ENCODE measurements at places on chromosomes 5 and 9.
A peak's percentile ranks its signal among the peaks of the same experiment; 100 is the strongest.

DNA sequence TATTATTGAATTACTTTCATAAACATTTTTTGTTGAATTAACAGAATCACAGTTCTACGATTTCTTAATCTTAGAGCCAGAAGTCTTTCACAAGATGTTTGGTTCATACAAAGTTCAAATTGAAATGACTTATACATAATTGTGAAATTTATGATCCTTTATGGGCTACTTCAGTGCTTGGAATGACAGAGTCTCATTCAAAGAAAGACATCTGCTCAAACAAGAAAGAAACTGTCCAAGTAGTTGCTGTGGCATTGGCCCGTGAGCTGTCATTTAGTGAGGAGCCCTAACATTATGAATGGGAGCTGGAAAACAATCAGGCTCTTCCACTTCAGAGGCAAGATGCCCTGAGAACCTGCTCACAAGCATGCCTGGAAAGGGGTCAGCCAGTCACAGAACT lies 63.4 kb downstream of the AUH start:
- no peak for DNase-seq

- no peak for DNase-seq
Measured at GRCh38 chr5:5798041-5798440, 375.6 kb downstream of the ICE1 start.

GRCh38 chr9:87099407-87099806 lies 152.1 kb upstream of the GAS1 start:
- no peak for DNase-seq

- DNase-seq, result peak; percentile 72
Measured at GRCh38 chr5:43039471-43040286, 440 bp downstream of the ANXA2R start.

- DNase-seq, result no peak
Measured at GRCh38 chr9:71910650-71911060, 338 bp downstream of the ABHD17B start.

GRCh38 chr9:36136272-36136893 lies at the start of gene GLIPR2:
TSS of gene GLIPR2 (plus strand) at chr9:36136733. CDS start at chr9:36136779, 46 bp downstream.
- DNase-seq, result peak; percentile 92

- DNase-seq, result no peak
Measured at GRCh38 chr5:84546686-84547085, 162.0 kb upstream of the EDIL3 start.

DNA sequence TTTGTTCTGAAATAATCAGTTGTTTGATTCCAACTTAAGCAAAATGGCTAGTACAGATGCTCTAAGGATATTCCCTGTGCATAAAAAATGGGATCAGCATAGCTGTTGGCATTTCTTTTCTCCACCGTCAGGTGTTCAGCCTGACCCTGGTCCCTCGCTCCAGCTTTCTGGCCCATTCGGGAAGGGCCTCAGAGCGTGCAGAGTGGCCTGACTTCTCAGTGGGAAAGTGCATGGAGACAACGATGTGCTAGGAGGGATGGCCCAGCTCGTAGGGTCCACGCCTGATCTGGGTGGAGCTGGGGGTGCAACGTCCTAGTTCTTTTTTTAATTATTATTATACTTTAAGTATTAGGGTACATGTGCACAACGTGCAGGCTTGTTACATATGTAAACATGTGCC lies 319.1 kb upstream of the IRX4 start:
- DNase-seq, result no peak

GRCh38 chr5:96663608-96664007 lies 1.4 kb downstream of the CAST start:
- DNase-seq, result no peak

- DNase-seq, result no peak
Measured at GRCh38 chr9:101445353-101446029, 9.9 kb upstream of the ALDOB start.

DNA sequence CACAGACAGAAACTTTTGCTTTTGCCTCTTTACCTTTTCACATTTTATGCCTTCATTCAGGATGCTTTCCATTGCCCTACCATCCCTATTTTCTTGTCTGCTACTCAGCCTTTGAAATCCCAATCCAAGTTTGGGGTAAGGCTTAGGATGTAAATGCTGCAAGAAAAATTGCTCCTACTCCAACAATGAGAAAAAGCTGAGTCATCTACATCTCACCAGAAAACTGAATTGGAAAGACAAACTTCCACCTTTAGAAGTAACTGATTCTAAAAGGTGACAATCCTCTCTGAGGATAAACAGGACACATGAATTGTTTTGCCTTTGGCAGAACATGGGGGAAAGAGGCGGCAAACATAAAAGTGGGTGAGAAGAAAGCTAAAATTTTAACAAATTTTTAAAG lies 295.6 kb downstream of the NR2F1-AS1 start:
- DNase-seq, result no peak

GRCh38 chr5:142312399-142312798 lies 12.4 kb downstream of the SPRY4 start:
- DNase-seq, result no peak

DNA sequence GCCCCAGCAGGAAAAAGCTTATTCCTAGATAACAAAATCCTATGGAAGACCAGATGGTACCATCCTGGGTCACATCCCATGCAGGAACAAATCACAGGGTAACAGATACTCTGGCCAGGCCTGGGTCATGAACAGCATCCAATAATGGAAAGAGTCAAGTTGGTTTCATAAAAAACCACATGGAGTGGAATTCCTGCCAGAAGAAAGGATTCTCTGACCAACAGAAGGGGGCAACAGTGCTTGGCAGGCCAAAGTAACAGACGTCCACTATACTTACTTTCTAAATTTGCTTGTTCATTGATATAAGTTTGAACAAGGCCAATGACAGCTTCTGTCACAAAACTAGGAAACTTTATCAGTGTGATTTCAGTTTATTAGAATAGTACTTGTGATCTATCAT lies 273.5 kb downstream of the ARRDC3 start:
- no peak for DNase-seq

DNA sequence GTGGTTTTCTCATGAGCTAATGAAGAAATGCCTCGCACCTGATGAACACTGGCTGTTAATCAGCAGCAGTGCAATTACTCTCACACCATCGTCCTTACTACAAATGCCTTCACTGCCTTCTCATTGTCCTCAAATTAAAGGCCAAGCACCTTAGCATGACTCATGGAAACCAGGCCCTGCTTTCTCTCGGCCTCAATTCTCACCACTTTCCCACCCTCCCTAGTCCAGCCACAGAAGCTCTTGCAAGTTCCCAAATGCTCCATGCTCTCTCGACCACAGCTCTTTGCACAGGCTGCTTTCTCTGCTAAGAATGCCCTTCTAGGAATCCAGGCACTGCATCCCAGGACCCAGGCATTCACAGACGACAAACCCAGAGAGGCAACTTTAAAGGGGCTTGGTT lies 94.6 kb upstream of the KLF4 start:
- DNase-seq, result no peak

- DNase-seq, result no peak
Measured at GRCh38 chr5:3836528-3836927, 240.9 kb downstream of the IRX1 start.

GRCh38 chr5:135976216-135976615 lies 21.4 kb upstream of the LECT2 start:
- no peak for DNase-seq

DNA sequence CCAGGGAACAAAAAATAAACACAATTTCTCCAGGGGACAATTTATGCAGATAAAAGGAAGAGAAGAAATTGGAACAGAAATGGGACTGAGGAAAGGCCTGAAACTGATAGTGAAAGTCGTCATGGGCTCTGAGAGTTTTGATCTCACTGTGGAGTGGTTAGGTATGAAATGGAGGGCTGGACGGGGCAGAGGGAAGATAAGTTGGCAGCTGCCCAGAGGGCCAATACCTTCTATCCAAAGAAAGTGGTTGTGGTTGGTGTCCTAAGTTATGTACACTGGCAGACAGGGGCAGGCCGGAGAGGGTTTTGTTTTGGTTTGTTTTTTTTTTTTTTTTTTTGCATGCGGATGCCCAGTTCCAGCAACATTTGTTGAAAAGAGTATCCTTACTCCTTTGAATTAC lies 46.1 kb downstream of the ZNF618 start:
- no peak for DNase-seq

DNA sequence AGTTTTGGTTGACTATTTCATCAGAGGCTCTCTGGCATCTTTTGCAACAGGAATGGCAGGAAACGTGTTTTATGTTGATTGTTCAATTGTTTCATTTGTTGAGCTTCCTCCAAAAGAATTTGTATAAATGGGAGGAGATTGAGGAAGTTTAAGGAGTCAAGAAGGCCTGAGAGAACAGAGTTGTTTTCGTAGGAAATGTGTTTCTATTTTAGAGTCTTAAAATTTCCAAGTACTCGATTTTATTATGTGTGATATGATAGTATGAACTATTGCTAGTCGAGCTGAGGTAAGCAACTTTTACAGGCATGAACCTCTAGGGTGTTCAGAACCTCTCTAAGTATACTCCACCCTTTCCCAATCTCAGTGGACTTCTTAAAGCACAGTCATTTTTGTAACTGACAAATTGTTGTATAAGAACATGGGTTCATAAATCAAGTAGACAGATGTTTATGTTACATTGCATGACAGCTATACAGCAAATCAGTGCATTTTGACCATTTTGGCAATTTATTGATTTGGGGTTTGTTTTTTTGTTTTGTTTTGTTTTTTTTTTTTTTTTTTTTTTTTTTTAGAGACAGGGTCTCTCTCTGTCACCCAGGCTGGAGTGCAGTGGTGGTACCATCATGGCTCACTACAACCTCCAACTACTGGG lies 47.4 kb downstream of the POLK start:
- DNase-seq, result no peak

GRCh38 chr9:22103685-22104575 lies 94.8 kb upstream of the CDKN2B start:
- DNase-seq, result no peak

DNA sequence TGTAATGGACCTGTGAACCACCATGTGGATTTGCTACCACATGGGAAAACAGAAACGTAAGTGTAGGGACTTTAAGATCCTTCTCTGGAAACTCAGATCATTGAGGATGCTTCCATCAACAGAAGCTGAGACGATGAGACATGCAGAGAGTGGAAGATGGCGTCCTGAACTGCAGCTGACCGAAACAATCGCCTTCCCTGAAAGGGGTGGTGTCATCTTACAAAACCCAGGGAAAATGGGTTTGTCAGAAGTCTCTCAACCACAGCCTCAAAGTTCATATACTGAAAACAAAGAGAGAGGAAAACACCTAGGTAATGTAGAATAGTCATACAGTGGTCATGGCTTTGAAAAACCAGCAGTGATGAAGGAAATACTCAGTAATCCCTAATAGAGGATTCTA lies 6.6 kb upstream of the PTPN3 start:
- DNase-seq, result no peak

DNA sequence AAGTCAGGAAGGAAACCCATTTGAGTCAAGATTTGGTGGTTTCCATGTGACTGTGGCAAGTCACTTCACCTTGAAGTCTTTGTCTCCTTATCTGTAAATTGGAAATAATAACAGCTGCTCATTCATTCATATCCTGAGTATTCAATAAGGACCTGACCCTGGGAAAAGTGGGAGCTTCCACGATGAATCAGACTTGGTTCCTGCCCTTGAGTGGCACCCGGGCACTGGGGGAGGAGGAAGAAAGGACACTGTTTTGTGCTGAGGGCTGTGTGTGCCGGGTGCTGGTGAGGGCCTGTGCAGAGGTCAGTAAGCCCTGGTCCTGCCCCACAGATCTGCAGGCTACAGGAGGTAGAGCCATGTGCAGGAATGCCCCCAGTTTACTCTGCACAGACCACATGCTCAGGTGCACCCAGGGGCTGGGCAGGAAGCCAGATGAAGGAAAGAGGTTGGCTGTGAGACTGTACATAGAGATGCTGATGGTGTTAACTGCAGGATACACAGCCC lies 6.8 kb downstream of the NDST1 start:
- DNase-seq, result no peak

All from right cardiac atrium (tissue), 5 donors.